Stimulated activated CD8-positive, alpha-beta memory T cell treated with anti-CD3 and anti-CD28 coated beads, Interleukin-4, amount 100 ng/mL, for 1 hour (primary cell): ENCODE measurements at places on chromosomes 7 and 10.
A peak's percentile ranks its signal among the peaks of the same experiment; 100 is the strongest.

DNA sequence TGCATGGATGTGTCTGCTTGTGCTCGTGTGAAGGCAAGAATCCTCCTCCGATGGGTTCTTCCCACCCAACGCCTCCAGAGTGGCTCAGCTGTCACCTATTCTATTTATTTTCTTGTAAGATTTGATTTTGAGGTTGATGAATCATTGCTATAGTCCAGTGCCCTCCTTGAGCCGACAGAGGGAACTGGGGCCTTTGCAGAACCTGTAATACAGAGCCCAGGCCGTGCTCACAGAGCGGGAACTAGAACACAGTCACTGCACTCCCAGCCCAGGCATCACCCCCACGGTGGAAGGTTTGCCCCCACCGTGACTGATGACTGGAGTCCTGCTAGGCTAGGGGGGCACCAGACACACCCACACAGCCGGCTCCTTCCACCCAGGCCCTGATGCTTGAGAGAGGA is 2.0 kb downstream of the RARRES2 start:
- no peak for DNase-seq

- peak; percentile 24 for DNase-seq
Observed at GRCh38 chr10:74825371-74826141, 844 bp upstream of the KAT6B start.

DNA sequence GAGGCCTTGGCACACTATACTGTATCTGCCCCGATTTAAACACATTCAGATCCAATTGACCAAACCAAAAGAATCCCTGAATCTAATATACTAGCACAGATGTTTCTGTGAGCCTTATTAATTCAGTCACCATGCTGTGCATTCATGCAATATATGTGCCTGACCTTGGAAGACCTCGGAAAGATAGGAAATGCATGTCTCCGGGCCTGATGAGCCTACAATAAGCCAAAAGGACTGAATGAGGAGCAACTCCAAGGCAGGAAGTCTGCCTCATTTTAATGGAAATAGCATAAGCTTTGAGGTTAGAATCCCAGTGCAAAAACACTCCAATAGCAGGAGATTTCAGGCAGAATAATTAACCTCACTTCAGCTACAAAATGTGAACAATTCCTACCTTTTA is 316.7 kb downstream of the LRRTM3 start:
- no peak for DNase-seq

DNA sequence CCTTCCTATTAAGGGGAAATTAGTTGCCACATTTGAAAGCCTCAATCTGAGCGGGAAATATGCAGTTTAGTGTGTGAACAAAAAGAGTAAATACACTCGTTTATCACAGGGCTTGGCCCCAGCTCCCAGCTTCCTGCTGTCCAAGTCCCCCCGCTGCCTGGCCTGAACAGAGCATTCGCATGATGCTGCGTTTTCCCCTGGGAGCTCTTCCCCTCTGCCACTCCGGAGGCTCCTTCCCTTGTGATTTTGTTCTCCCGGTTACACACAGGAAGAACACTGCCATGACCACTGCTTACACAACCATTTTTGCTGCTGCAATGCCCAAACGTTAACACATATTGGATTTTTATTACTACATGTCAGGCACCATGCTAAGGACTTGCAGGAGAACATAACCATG is 120.7 kb upstream of the ADARB2 start:
- no peak for DNase-seq

GRCh38 chr7:6165521-6166320 is 106.7 kb downstream of the CYTH3 start:
- no peak for DNase-seq

GRCh38 chr10:102802920-102803534 is 34.2 kb downstream of the CYP17A1 start:
- DNase-seq, result no peak

DNA sequence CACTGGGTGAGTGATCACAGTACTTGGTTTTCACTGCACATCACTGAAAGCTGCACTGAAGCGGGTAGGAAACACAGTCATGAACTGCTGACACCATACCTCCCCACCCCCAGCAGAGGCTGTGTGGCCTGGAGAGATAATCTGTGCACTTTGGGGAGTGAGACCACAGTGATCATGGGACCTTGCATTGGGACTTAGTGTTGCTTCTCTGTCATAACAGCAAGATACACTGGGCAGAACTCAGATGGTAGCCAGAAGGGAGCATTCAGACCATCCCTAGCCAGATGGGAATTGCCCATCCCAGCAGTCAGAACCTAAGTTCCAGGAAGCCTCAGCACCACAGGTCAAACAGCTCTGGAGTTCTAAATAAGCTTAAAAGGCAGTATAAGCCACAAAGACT is 346.4 kb upstream of the TMEM229A start:
- no peak for DNase-seq

DNA sequence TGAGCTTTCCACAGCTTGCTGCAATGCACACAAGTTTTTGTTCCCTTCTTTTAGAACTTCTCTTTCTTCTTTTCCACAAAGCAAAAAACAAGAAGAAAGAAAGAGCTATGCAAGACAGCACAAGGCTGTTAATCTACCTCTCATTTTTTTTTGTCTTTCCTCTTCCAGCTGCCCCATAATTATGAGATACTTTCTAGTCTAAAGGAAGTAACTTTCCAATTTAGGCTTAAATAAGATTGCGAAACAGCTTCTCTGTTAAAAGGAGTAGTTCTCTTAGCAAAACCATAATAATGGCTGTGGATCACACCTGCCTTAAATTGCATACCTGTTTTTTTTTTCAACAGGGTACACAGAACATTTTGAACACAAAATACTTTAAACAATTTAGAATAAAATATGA is 56.0 kb downstream of the NDUFB2 start:
- no peak for DNase-seq

- no peak for DNase-seq
Observed at GRCh38 chr7:48611993-48612392, 312.4 kb upstream of the CDC14C start.

GRCh38 chr7:105963038-105963667 is at the start of gene CDHR3:
Gene CDHR3, plus strand, starts transcription at chr7:105963264. Its CDS starts 55 bp downstream, at chr7:105963319.
- no peak for DNase-seq

GRCh38 chr7:148883266-148884048 is 634 bp downstream of the EZH2 start:
- peak; percentile 40 for DNase-seq

GRCh38 chr10:14579405-14579804 is 195.3 kb downstream of the FAM107B start:
- DNase-seq, result no peak

- no peak for DNase-seq
Observed at GRCh38 chr10:107031931-107032699, 132.4 kb downstream of the SORCS1 start.

DNA sequence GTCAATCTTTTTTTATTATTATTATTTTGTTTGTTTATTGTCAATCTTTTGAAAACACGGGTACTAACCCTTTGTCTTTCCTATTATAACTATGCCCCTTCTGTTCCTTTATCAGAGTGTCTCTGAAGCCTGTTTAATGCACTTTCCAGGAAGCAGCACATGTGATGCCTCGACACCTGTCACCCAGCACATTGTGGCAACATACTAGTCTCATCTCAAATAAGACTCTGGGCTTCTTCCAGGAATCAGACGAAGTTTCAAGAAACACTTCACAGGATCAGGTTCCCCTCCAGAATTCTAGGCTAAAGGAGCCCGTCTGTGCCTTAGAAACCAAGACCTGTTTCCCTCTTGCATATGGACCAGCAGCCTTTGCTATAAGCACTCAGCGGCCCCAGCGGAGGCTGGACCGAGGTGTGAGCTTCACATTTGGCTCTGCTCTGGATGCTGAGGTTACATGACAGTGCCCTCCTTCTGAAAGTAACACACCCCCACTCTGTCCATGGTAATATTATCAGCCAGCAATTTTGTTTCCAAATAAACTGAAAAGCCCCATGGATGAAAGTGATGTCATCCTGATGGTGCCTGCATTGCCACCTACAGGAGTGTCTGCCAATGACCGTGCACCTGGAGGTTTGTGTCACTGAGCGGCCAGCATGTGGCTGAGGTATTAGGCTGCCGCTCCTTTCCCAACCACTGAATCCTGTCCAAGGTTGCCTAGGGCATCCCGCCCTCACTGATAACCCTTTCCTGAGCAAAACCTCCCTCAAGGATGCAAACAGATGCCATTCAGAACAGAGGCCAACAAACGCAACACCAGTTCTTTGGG is 38.1 kb downstream of the MKI67 start:
- DNase-seq, result no peak

- DNase-seq, result no peak
Observed at GRCh38 chr7:27947586-27948278, 207.8 kb downstream of the TAX1BP1 start.

- DNase-seq, result no peak
Observed at GRCh38 chr7:83850125-83850524, 201.2 kb upstream of the SEMA3E start.

GRCh38 chr10:88499569-88500470 is 83.3 kb downstream of the RNLS start:
- no peak for DNase-seq
